ENCODE measurements at places on chromosomes 4 and X.

DNA sequence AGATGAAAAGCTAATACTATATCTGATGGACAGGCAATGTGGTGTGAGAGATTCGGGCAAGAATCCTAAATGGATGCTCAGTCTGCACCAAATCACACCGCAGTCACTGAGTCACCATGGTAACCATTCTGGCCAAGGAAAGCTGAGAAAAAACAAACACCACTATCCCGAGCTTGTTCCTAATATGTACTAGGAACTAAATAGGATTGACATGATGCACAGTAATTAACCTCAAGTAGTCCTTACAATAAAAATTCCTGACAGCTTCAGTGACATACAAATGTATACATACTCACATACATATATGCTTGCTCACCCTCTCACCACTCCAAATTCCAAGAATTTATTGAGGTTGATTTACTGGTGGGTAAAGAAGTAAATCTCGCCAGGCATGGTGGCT lies 1.1 kb upstream of the RAB40A start:
- DNase-seq, result no peak

GRCh38 chrX:3940000-3940610 lies 226.7 kb upstream of the PRKX start:
- peak; percentile 44 for DNase-seq

DNA sequence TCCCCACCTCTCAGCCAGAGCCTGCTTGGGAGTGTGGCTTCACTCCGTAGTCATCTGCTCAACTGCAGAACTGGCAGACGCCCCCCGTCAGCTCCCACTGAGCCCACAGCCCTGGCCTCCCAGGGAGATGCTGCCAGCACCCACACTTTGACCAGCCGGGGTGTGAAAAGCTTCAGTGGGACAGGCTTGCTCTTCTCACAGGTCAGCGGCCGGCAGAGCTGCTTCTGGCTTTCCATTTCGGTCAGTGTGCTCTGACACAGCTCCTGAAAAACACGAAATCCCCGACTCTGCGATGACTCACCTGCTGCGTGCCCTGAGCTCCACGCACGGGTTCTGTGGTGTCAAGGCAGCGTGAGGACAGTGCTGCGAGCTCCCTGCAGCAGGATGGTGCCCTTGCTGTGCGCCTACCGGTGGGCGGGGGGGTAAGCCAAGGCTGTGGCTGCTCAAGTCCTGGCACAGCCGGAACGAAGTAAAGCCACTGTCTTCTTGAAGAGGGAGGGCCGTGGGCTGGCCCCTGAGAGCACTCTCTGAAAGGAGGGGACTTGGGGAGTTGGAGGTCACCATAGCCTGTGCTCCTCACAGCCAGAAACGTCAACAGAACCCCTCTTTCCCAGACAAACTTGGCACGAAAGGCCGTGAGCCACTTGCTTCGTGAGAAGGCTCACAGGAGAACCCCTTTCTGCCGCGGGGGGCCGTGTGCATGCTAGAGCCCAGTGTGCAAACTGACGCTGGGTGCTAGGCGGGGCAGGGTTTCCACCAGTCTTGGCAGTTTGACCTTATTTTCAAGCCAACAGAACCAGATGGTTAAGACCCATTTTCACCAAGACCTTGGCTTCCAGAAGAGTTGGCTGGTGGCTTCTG lies 23.6 kb downstream of the NOP14 start:
- DNase-seq, result no peak

DNA sequence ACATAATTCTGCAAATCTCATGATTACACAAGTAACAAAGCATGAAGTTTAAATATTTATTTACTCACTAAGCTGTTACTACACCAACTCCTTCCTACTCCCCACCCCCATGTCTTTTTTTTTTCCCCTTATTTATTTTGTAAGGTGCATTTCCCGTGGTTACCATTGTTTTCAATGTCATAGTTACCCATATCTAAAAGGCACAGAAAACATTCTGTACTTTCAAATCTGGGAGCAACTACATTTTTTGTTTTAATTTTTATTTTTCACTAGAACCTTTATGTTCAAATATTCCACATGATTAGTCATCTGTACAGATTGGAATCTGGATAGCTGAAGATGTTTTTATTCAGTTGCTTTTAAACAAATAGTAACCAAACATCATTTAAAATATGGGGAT lies 62.8 kb downstream of the PPP3CA start:
- no peak for DNase-seq

- no peak for DNase-seq
Measured at GRCh38 chr4:185204238-185204910, 574 bp upstream of the CFAP97 start.

DNA sequence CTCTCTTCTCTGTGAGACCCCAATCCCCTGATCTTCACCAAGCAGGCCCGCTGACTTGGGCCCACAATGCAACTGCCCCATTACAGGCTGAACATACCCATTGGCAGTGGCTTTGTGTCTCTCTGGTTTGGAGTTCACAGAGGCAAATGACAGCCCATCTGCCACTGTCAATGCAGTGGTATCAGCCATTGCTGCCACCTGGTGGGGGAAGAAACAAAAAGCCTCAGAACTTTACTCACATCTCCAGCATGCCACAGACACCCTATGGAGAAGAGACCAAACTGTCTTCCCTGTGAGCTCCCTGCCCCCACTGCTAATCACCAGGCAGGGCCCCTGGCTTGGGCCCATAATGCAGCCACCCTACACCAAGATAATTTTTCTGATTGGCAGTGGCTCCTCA lies 729.3 kb upstream of the ACTRT1 start:
- peak; percentile 29 for DNase-seq

- DNase-seq, result no peak
Measured at GRCh38 chr4:929096-929765, 2.9 kb downstream of the GAK start.

- DNase-seq, result no peak
Measured at GRCh38 chr4:114385195-114385985, 213.2 kb upstream of the UGT8 start.

DNA sequence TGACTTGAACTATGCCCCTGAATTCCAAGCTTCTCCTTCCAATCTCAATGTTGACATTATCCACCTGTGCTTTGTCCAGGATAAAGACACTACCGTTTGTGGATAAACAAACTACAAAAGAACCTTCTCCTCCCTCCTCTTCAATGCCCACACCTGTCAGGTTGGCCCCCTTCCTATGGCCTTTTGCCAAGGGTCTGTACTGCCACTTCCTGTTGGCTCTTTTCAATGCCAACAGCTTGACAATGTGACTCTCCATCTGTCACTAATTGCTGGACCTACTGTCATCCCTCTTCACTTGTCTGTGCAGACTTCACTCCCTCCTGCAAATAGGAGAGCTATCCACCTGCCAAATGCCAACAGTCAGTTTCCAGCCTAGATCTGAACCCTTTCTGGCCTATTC lies 35.8 kb upstream of the MID1 start:
- no peak for DNase-seq

- DNase-seq, result no peak
Measured at GRCh38 chr4:142264961-142265360, 581.1 kb downstream of the INPP4B start.

DNA sequence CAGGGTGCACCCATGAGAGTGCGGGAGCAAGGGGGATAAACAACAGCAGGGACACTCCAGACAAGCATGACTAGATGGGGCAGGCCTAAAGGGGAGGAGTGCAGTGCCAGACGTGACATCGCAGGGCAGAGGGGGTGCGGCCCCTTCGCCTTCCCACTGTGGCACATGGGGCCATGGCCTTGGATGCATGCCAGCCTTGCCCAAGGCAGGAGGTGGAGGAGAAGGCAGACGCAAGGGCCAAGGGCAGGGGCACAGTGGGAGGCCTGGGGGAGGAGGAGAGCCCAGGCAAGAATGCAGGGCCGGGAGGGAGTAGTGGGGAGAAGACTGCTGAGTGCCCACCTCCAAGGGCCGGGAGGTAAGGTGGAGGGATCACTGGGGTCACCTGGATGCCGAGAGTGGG lies 21.6 kb downstream of the PNMA6E start:
- no peak for DNase-seq

GRCh38 chr4:165548702-165549101 lies 169.9 kb downstream of the CPE start:
- no peak for DNase-seq

DNA sequence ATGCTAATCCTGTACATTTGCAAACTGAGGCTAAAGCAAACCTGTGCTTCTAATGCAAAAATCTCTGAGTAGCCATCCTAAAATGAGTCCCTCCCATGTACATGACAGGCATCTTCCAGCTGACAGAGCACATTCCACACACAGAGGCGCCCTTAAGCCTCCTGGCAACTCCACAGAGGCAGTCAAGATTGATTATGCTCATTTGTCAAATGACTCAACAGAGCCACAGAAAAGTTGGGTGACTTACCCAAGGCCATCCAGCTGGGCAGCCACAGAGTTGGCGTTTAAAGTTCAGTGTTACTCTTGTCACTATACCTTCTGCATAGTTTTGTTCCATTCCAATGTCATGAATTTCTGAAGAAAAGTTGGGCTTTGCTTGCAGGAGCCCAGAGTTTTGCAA lies 394.6 kb upstream of the FGF13 start:
- DNase-seq, result no peak

Measured in hematopoietic multipotent progenitor cell treated with erythropoietin and hydrocortisone succinate and interleukin-3 and kit ligand, for 4 days (in vitro differentiated cells).